ENCODE measurements at places on chromosomes 6 and 20.

DNA sequence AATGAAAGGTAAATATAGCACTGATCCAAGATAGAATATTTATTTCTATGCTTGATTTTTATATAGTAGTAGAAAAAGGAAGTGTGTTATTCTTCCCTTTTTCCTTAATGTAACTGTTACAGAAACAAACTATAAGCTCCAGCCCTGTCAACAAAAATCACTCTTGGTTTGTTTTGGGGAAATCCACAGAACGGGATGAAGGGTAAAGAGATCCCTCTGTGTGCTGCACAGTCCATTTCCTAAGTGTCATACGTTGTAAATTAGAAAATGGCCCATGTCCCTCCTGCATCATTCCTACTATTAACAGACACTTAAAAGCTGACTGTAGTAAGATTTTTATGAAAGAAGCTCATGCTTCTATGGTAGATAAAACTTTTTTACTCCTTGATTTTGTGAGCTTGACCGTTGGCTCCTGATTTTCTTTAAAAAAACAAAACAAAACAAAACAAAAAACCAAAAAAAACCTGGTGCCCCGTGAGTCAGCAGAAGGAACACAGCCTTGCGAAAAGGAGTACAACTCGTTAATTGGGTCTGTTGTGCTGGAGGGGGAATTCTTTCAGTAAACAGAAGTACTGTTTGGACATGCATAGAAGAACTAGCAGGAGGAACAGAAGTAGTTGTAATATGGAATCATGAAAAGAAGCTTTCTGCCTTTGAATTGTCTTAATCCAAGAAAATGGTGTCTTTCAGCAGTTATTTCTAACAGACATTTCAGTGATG, 67.5 kb downstream of the RTN4IP1 start:
- no peaks in the 10 kb centered on the region for H3K4me1 ChIP-seq
- H3K27ac ChIP-seq, result no peak overlapping the region
- no peaks in the 10 kb centered on the region for H3K27me3 ChIP-seq
- no peak for DNase-seq
- H3K36me3 ChIP-seq, result no peaks in the 10 kb centered on the region

DNA sequence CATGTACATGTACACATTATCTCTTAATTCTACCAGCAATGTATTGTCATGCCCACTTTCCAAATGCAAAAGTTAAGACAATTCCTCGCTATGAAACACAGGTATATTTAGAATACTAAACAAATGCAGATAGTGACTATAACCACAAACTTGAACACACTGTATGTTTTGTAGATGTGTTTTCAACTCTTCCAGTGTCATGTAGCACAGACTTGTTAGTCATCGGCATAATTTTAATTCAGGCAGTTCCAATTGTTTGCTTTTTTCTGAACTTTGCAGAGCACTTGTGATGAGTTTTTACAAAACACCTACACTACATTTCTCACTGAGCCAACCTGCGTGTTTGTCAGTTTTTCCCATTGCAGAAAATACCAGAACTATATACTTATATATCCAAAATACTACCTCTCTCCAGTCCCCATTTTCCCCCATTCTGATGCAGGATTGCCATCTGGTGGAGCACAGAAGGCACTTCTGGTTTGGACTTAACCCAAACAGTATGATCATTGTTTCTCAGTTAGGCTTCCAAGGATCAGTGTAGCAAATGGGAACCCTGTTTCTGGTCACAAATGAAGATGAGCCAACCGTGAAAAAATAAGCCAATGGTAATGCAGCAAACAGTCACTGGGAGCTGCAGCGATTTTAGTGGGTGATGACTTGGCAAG, 143.4 kb downstream of the ADGRB3 start:
- no peak overlapping the region for H3K27ac ChIP-seq
- no peak for DNase-seq
- H3K4me1 ChIP-seq, result no peaks in the 10 kb centered on the region
- no peaks in the 10 kb centered on the region for H3K27me3 ChIP-seq

DNA sequence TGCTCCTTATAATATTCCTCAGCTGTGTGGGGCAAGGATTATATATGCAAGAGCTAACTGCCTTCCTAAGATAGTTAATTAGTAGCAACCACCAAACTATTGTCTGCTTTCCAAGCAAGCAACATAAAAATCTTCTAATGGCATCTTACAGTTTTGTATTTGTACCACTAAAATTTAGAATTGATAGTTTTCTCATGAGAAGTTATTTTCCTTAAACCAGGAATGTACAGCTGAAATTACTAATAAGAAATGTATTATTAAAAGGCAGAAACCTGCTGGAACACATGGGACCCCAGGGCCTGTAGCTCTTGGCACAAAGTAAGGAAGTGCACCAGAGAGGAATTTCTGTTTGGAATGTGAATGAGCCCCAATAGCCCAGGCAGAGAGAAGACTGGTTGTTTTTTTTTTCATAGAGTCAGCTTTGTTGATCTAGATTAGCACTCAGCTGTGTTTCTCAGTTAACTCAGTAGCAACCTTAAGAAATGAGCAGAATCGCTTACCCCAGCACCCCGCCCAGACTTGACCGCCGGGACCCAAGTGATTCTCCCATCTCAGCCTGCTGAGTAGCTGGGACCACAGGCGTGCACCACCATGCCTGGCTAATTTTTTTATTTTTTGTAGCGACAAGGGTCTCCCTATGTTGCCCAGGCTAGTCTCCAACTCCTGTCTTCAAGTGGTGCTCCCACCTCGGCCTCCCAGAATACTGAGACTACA, 2.6 kb downstream of the MGME1 start:
- DNase-seq, result no peak
- peak overlapping the region; percentile 99 for H3K27ac ChIP-seq
- H3K4me1 ChIP-seq, result peaks cover 24% of the 10 kb centered on the region
- no peaks in the 10 kb centered on the region for H3K27me3 ChIP-seq

GRCh38 chr6:87093651-87094050, 1.3 kb downstream of the CGA start:
- H3K4me1 ChIP-seq, result no peaks in the 10 kb centered on the region
- H3K27ac ChIP-seq, result no peak overlapping the region
- H3K36me3 ChIP-seq, result no peaks in the 10 kb centered on the region
- H3K4me3 ChIP-seq, result no peak overlapping the region
- no peak for DNase-seq

GRCh38 chr6:42103216-42103615, 39.2 kb downstream of the C6orf132 start:
- no peak overlapping the region for H3K27ac ChIP-seq
- 0 out of 2 replicates have a peak, but pooled peaks cover 8% of the 10 kb centered on the region for H3K4me1 ChIP-seq
- H3K4me3 ChIP-seq, result no peak overlapping the region
- DNase-seq, result no peak
- no peaks in the 10 kb centered on the region for H3K27me3 ChIP-seq

DNA sequence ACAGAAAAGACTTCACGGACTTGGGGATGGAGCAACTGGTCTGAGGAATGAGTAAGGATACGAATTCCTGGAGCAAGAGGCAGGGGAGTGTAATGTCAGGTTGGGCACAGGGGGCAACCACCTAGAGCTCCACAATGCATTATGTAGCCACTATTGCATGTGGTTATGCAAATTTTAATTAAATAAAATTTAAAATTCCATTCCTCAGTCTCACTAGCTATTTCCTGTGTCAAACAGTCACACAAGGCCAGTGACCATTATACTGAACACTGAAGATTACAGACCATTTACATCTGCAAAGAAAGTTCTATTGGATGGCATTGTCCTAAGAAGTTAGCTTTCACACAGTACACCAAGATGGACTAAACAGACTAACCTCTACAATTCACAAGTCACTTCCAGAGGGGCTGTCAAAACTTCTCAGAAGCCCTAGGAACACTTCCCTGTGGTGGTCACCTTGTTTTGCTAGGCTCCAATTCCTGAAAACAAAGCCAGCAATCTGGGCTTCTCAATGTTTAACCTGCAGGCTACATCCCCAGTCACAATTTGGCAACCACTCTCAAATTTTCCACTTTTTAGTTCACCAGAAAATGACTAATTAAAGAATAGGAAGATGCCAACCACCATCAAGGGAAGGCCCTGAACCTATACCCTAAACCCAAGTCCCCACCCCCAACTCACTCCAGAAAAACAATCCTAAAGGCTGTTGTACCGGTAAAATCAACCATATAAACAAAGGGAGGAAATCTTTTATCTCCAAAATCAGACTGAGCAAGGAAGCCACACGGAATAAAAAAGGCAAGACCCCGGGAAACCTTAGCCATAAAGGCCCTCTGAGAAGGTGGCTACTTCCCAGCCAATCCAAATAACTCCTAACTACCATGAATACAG, 34.2 kb upstream of the C20orf203 start:
- H3K27me3 ChIP-seq, result no peaks in the 10 kb centered on the region
- no peak overlapping the region for H3K27ac ChIP-seq
- peaks cover 17% of the 10 kb centered on the region for H3K4me1 ChIP-seq
- no peak for DNase-seq

GRCh38 chr6:90019216-90019615, 124.9 kb downstream of the GJA10 start:
- H3K27ac ChIP-seq, result no peak overlapping the region
- H3K27me3 ChIP-seq, result no peaks in the 10 kb centered on the region
- H3K4me3 ChIP-seq, result no peak overlapping the region
- H3K36me3 ChIP-seq, result no peaks in the 10 kb centered on the region
- no peak for DNase-seq

DNA sequence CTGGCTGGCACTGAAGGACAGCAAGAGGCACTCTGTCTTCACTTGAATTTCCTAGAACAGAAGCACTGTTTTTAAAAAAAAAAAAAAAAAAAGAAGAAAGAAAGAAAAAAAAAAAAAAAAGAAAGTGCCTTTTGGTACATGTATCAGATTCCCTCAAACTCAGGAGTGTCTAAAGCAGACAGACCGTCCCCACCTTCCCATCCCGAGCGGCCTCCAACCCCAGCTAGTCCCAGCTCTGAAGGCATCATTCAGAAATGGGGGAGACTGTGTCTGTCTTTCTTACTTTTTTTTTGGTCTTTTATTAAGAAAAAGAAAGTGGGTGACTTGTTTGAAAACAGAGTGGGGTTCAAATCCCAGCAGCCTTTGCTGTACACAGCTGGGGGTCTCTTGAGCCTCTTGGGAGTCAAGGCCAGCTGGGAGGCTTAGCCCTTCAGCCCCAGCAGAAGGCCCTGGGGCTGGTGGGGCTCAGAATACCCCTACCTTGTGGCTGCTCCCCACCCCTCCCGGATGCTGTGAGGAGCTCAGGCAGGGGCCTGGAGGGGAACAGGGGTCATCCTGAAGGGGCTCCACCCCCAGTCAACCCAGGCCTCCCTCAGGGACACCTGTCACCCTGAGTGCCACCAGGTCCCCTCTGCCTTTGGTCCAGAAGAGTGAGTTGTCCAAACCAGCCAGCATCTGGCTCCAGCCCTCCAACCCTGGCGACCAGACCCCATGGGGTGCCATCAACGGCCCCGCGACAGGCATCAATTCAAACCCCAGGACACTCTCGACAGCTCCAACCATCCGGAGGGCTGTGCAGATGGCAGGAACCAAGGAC, 128.3 kb downstream of the TAF4 start:
- H3K4me3 ChIP-seq, result no peak overlapping the region
- no peak overlapping the region for H3K27ac ChIP-seq
- H3K27me3 ChIP-seq, result no peaks in the 10 kb centered on the region

DNA sequence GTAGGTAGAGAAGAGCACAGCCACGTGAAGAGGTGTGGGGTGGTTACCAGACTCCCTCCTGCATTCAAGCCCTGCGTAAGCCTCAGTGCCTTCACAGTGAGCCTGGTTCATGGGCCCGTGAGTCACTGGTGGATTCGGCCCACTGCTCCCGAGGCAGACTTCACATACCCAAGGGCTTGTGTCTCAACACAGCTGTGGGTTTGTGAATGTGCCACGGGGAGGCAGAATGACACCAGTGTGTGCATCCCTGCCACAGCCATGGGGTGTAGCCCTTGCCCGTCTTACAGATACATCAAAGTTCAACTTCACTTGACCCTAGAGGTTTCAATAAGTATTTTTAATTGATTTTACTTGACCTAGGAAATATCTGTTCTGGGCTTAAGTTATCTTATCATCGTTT, 108.5 kb downstream of the MAP3K4 start:
- H3K4me1 ChIP-seq, result no peaks in the 10 kb centered on the region
- no peaks in the 10 kb centered on the region for H3K27me3 ChIP-seq
- DNase-seq, result no peak
- H3K36me3 ChIP-seq, result no peaks in the 10 kb centered on the region

DNA sequence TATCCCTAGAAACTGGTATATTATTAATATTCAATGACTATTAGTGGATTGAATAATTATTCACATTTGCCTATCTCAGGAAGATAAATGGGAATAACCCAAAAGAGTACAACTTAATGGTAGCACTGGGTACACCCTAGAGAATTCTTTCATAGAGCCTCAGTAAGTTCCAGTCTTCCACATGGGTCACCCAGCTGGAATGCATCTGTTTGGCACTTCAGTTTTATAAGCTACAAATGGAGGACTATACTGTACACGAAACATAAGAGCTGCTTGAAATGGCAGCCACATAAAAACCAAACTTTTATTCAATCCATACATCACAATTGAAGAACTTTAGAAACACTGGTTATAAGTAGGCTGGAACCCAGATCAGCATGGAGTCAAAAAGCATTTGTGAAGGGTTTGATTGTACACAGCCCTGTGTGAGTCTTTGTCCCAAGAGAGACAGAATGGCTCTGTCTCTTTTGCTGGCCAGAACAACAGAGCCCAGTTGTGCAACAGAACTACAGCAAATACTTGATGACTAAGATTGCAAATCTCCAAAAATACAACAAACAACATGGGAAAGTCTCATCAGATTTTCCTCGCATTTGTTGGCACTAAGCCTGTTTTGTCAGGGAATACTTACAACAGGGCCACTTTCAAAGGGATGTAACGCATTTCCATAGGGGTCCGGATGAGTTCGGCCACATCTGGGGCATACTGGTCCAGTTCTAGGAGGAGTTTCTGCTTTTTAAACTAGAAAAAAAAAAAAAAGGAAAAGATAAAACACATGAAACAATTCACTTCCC, 39.5 kb downstream of the PIGU start:
- no peak overlapping the region for H3K4me3 ChIP-seq
- H3K27ac ChIP-seq, result no peak overlapping the region
- no peak for DNase-seq
- H3K4me1 ChIP-seq, result peaks cover 24% of the 10 kb centered on the region

- H3K27me3 ChIP-seq, result no peaks in the 10 kb centered on the region
- no peak for DNase-seq
- no peak overlapping the region for H3K27ac ChIP-seq
- no peaks in the 10 kb centered on the region for H3K4me1 ChIP-seq
- H3K36me3 ChIP-seq, result no peaks in the 10 kb centered on the region
Observed at GRCh38 chr6:164246082-164246481, 831.6 kb downstream of the QKI start.

Data from Caco-2 (cell line).